ENCODE measurements at places on chromosomes 11 and 22.

GRCh38 chr11:118705111-118705741 lies 25.8 kb upstream of the TREH start:
- DNase-seq = no peak

DNA sequence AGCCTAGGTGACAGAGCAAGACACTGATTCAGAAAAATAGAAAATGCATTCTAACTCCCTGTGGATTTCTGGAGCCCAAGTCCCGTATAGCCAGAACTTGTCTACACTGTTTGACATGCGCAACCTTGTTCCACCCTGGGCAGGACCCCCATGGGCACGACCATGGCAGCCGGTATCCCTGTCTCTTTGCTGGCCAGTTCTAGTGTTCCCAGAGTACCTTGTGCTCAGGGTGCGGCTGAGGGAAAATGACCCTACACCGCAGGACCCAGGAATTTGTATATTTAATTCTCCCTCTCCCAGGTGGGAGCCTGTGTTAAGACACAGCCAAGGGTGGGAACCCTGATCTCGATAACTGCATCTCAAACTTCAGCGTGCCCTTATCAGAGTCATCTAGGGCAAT lies 36.7 kb upstream of the RIC3 start:
- no peak for DNase-seq

GRCh38 chr11:86503131-86503530 lies 128.4 kb downstream of the CCDC81 start:
- no peak for DNase-seq

DNA sequence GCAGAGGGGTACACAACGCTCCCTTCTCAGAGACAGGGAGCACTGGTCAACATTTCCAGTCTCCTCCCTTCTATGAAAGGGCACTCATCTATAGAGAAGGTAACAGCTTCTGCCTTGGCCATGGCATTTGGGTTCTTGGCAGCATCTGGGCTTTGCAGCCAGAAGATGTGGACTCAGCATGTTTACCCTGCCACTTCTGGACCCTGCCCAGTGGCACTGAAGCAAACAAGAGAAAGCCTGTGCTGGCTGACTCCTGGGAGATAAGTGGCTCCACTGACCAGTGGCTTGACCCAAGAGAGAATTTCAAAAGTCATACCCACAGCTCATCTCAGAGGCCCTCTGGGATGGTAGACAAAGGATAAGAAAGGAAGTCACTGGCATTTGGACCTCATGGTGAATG lies 8.0 kb downstream of the CSNK2A3 start:
- DNase-seq = no peak

DNA sequence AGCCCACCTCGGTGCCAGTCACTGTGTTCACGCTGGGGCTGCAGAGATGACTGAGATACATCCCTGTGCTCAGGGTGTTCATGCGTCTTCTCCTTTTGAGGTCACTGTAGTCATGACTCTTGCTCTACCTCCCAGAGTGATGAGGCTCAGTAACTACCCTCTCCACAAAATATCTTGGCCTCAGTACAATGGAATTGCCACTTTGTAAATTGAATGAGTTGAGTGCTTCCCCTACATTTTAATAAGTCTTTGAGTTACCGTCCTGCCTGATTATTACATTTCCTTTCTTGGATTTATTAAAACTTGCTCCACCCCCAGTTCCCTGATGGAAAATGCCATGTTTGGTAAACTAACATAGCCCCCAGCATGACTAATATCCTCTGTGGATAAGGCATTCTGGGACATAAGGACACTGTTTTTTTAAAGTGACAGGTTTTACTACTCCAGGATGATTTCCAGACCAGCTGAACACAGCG lies 15.9 kb downstream of the PRSS23 start:
- peak; percentile 77 for DNase-seq

DNA sequence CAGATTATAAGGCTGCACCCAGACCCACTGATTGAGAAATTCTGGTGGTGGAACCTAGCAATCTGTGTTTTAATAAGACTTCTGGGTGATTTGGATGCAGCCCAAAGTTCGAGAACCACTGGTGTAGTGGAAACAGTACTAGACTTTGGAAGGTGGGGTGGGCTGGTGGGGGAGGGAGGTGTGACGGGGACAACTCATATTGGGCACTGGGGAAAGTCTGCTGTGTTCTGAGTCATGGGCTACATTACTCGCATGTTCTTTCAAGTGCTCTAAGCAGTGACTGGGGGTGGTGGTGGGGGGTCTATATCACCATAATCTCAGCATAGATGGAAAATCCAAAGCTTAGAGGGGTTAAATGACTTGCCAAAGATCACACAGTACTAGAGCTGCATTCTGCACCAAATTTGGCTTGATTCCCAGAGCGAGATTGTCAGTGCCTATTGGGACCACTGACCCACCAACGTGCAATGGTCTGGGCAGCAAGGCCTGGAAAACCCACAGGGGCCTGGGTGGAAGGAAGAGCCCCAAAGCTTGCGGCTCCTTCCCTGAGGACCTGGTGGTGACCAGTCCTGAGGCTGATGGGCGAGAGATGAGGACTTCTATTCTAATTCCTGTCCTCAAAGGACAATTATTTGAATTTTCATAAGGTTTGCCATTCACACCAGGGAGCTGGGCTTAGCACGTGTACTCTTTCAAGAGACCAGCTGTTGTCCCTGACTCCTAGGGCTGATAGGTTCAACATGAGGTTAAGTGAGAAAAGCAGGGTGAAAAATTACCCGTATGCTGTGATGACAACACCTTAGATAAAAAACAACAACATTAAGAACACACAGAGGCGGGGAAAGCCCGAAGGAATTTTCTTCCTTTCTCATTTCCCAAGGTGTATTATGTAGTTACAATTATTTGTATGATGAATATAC lies 77.5 kb upstream of the NARS2 start:
- DNase-seq = no peak

DNA sequence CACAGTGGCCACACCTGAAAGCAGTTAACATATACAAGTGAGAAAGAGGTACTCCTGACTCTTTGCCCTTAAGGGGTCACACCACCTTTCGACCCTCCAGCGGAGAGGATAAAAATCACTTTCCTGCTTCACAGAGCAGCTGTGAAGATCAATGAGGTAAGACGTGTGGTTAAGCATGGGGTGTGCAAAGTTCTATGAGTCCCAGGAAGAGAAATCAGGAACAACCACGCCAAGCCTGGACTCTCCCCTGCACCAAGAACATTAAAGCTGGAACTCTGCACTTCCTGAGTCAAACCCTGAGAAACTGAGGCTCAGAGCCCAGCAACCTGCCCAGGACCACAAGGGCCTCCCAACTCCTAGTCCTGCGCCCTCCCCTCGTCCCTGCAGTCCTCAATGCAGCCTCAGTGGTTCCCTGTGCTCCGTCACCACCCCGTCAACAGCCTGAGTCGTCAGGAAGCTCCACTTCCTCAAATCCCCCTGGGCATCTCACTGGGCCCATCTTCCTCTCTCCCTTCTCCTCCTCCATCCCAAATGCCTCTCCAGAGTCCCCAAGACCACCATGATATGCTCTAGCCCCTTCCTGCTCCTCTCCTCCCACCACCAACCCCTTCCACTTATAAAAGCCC lies 17.7 kb downstream of the TNKS1BP1 start:
- no peak for DNase-seq

DNA sequence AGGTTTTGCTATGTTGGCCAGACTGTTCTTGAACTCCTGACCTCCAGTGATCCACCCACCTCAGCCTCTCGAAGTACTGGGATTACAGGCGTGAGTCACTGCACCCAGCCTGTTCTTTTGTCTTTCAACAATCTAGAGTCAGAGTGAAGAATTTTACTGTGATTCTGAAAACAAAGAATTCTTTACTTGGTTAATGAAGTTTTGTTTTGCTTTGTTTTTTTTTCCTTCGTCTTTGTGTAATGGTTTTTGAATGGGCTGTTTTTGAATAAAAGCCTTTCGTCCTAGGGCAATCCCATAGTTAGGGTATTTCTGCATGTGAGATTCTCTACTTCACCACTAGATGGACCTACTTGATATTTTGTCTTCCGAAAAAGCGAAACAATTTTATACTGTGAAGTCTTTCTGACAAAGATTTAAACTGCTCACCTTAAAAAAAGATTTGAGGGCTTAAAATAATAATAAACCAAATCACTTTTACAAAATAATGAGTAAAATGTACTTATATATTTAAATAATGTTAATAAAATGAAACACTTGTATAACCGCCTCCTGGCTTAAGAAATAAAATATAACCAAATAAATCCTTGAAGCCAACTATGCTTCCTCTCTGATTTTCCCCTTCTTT lies 43.4 kb upstream of the SC5D start:
- DNase-seq = peak; percentile 26

DNA sequence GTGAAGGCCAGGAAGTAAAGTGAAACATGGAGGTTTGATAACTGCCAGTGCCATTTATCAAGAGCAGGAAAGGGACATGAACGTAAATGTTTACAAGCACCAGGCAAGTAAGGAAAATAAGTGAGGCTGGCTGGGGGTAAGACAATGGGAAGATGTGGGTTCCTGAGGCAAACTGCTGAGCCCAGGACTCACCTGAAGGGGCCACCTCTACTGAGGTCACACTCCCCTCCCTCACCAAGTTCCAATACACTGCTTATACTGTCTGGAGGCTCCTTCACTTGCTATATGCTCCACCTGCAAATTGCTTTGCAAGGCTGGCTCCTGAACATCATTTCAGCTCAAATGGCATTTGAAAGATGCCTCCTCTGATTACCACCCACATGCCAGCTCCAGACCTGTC lies 10.3 kb upstream of the ZC3H12C start:
- no peak for DNase-seq

- peak; percentile 89 for DNase-seq
Measured at GRCh38 chr22:37454857-37455686, 27.8 kb upstream of the ELFN2 start.

DNA sequence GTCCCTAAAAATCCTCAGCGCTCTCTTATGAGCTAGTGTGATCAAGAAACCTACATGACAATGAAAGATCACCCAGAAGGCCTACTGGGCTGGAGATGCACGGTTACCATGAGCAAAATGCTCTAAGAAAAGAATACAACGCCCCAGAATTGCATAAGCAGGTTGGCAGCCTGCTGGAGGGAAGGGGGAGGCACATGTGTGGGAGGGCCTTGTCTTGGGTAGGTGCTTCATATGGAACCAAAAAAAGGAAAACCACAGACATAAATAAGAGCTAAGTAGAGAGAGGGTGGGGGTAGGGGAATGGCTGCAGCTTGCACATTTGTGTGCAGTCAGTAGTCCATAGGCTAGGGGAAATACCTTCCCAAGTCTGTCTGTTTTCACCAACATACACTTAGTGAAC lies 2.8 kb downstream of the SIAE start:
- no peak for DNase-seq

GRCh38 chr11:34049028-34049427 lies 2.5 kb upstream of the CAPRIN1 start:
- DNase-seq = no peak

DNA sequence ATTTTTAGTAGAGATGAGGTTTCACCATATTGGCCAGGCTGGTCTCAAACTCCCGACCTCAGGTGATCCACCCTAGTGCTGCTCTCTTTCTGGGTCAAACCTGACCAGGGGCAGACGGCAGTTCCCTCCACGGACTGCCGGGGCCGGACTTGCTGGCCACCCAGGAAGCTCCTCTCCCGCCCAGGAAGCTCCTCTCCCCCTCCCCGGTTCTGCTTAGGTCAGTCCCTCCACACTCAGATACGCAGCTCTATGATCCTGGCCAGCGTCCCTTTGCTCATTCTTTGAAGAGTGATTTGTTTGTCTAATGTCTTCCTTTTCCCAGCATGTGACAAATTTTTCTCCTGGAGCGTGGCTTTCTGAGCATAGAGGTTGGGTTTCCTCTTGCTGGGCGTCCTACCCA lies 125.3 kb upstream of the B3GAT1 start:
- no peak for DNase-seq

All from EL (cell line).